Activated CD4-positive, alpha-beta memory T cell treated with anti-CD3 and anti-CD28 coated beads, Interleukin-2, amount 10 ng/mL, durations not matched to agents 7 days and 5 days (primary cell): ENCODE measurements at places on chromosomes 6 and 20. TPM values are rescaled to one million over a fixed set of nuclear protein-coding genes. Genes with fewer than 3 reads are reported as not detected.

KIF25 gene
- total RNA-seq: not detected

NOTCH4 gene
- total RNA-seq: 0.15 TPM

DNA sequence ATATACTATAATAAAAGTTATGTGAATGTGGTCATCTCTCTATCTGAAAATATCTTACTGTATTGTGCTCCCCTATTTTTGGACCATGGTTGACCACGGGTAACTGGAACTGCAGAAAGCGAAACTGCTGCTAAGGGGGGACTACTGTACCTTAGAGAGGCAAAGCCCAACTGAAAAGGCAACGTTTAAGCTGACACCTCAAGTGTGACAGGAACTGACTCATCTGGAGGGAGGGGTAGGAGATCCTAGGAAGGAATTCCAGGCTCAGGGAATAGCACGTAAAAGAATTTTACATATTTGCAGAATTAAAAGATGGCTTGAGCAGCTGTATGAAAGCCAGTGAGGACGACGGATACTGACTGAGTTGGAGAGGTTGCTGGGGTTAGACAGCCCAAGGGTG is 34.8 kb downstream of the ELOVL2 start:
- no peak for DNase-seq

GRCh38 chr6:138554146-138554545 is 54.9 kb upstream of the NHSL1 start:
- no peak for DNase-seq

DNA sequence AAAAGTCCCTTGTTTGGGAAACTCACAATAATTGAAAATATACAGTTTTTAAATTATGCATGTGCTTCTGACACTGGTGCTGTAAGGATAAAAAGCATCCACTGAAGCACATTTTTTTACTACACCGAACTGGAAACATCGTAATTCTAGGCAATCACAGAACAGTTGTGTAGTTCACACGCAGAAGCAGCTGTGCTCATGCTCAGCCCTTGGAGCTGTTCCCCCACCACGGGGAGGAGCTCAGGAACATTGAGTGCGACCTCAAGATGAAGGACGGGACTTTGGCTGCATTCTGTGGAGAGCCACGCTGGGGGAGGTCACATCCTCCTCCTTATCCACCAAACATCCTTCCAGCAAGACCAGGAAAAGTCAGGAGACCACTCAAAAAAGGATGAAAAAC is 466.3 kb upstream of the CDH4 start:
- DNase-seq: no peak

DNA sequence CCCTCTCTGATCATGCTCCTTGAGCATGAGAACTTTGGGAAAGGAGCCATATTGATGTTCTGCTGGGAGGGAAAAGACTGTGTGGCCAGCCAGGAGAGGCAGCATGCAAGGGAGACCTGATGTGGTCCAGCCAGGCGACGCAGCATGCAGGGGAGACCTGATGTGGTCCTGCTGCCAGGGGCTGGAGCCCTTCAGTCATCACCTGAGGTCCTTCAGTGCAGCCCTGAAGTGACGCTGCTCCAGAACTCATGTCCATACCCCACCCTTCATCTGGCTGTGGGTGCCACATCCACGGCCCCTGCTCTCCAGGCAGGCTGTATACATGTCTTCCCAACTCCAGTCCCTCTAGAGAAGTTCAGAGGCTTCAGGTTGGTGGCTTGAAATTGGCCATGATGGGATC is 134.4 kb downstream of the ERMARD start:
- no peak for DNase-seq

DNA sequence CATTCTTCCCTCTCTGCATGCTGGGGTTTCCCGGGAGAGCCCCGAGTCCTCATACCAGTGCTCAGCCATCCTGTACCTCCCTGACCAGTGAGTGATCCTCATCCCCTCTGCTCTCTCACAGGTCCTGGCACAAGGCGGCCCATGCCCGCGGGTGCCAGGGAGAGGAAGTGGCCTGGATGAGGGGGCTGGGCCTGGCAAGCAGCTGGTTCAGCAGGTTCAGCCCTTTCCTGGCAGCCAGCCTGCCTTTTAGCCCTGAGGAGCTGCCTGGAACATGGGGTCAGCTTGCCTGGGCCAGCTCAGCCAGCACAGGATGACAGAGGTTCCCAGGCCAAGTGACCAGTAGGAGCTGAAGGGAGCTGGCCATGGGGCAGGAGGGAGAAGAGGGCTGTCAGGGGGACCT is 10.9 kb downstream of the MOCS1 start:
- DNase-seq: no peak

DNA sequence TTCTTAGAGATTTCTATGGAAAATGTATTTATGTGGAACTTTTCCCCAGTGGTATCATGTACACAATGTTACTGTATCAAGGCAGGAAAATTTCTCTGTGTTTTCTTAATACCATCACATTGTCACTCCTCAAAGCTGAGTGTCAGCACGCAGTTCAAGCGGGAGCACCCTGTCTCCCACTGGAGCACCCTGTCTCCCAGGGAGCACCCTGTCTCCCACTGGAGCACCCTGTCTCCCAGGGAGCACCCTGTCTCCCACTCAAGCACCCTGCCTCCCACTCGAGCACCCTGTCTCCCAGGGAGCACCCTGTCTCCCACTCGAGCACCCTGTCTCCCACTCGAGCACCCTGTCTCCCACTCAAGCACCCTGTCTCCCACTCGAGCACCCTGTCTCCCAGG is 51.3 kb downstream of the PSMG4 start:
- no peak for DNase-seq

DNA sequence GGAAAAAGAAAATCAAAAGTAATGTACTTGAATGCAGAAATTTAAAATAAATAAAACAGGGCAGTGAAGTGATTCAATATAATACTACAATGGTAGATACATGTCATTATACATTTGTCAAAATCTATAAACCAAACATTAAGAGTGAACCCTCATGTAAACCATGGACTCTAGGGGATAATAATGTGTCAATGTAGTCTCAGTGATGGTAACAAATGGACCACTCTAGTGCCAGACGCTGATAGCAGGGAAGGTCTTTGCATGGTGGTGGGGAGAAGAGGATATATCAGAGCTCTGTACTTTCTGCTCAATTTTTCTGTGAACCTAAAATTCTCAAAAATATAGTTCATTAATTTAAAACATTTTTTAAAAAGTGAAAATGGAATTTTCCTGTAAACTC is 19.8 kb upstream of the STXBP5 start:
- DNase-seq: no peak

GRCh38 chr6:3286641-3287171 is 28.0 kb downstream of the PSMG4 start:
- no peak for DNase-seq

DNA sequence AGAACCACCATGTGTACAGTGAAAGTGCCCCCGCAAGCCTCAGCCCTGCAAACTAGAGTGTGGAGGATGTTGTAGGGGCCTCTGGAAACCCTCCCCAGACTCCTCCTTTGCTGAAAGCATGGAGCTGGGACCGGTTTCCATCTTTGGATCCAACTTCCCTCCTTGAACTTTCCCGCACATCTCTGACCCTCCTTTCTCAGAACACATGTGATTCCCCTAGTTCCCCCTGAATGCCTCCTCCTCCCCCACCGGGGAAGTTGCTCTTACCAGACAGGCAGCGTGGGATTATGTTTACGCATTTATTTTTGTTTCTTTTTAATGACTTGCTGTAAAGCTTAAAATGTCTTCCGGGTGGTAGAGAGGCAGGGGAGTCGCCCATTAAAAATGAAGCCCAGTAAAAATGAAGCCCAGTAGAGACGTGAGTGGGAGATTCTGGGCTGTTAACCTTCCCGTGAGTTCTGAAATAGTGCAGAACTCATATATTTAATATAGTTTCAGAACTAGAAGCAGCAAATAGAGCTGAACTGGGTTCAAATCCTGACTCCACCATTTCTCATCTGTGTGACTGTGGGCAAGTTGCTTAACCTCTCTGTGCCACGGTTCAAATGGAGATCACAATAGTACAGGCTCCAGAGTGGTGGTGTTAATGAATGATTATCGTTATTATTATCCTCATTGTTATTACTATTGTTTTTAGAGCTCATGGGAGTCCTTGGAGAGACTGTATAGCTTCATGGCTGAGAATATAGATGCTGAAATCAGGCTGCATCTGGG is 8.0 kb upstream of the PTPN1 start:
- DNase-seq: no peak

DNA sequence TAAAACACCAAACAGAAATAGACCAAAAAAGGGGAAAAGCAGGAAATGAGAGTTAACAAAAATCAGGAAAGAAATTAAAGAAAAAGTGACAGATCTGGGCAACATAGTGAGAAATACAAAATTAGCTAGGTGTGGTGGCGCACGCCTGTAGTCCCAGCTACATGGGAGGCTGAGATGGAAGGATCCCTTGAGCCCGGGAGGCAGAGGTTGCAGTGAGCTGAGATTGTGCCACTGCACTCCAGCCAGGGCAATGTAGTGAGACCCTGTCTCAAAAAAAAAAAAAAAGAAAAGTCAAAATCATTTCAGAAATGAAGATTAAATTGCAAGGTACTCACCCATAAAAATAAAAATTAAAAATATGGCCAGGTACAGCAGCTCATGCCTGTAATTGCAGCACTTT is 13.0 kb upstream of the GRM4 start:
- no peak for DNase-seq
